ENCODE measurements at places on chromosomes 4 and X.
A peak's percentile ranks its signal among the peaks of the same experiment; 100 is the strongest.

GRCh38 chrX:85108165-85108564 is 104.5 kb downstream of the APOOL start:
- no peak for DNase-seq

- DNase-seq: no peak
Observed at GRCh38 chr4:12703036-12703435, 781.1 kb downstream of the RAB28 start.

DNA sequence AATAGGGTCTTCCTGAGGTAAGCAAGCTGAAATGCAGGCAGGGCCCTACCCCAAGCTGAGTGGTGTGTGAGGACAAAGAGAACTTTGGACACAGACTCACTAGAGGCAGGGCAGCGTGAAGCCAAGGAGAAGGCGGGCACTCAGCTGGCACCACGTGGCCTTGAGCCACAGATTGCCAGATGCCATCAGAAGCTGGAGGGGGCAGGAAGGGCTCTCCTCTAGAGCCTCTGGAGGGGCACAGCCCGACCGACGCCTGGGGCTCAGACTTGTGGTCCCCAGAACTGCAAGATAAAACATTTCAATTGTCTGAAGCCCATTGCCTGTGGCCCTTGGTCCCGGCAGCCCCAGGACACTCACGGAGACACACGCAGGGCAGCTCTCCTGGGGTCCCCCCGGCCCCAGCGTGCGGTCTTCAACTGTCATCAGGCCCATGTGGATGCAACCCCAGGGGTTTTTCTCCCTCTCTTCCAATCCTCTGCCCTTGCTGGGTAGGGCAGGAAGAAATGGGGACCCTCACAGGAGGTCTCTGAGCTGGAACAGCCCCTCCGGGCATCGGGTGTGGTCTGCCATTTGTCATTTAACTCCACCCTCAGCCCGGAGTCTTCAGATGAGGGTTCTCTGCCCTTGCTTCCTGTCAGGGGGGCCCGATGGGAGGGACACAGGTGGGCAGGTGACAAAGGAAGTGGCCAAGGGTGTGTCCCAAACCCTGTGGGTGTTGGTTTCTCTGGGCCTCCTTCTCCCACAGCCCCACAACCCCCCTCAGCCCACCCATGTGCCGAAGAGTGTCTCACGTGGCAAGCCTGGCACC is 22.2 kb downstream of the HMX1 start:
- DNase-seq: no peak

DNA sequence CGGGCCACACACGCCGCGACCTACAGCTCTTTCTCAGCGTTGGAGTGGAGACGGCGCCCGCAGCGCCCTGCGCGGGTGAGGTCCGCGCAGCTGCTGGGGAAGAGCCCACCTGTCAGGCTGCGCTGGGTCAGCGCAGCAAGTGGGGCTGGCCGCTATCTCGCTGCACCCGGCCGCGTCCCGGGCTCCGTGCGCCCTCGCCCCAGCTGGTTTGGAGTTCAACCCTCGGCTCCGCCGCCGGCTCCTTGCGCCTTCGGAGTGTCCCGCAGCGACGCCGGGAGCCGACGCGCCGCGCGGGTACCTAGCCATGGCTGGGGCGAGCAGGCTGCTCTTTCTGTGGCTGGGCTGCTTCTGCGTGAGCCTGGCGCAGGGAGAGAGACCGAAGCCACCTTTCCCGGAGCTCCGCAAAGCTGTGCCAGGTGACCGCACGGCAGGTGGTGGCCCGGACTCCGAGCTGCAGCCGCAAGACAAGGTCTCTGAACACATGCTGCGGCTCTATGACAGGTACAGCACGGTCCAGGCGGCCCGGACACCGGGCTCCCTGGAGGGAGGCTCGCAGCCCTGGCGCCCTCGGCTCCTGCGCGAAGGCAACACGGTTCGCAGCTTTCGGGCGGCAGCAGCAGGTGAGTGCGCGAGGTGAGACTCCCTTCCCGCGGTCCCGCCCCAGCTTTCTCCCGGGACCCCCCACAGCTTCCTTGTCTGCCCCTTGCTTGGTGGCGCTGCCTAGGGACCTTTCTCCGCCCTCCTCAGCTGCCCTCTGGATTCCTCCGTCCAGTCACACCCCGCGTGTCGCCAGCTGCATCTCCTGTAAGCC is 678 bp downstream of the BMP3 start:
- peak; percentile 10 for DNase-seq

GRCh38 chr4:40998675-40999358 is 215.5 kb downstream of the APBB2 start:
- peak; percentile 95 for DNase-seq

GRCh38 chrX:45050558-45050957 is 150.1 kb downstream of the DIPK2B start:
- DNase-seq: no peak

DNA sequence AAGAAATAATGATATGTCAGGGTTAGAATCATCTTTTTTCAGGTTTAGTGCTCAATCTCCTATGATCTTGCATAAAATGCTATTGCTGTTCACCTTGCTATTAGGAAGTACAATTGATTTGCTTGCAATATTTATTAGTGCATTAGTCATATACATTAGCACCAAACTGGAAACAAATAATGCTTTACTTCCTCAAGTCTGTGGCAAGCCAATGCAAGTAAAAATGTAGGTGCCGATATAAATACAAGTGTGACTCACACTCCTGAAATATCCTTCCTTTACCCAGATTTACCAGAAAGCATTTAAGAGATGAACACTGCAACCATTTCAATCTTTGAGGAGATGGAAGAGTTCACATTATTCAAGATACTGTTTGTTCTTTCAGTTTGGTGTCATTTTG is 1487.7 kb upstream of the ADGRL3 start:
- no peak for DNase-seq
